Activated CD8-positive, alpha-beta memory T cell treated with anti-CD3 and anti-CD28 coated beads for 1 hour (primary cell): ENCODE measurements at places on chromosomes 4 and X.

DNA sequence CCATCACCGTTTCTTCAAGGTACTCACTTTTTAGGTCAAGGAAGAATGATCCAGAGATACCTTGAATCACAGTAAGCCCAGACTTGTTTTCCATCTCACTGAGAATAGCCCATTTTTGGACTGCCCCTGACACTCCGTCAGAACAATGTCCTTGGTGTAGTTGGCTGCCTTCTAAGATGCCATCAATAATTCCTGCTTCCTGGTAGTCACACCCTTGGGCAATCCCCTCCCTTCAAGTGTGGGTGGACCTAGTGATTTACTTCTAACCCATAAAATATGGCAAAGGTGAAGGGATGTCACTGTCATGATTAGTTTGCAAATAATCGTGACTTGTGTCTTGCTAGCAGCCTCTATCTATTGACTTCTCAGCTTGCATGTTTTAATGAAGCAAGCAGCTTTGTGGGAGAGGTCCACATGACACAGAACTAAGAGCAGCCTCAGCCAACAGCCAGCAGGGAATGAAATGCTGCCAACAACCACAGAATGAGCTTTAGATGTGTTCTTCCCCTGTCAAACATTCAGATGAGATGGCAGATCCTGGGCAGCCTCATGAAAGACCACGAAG lies 20.0 kb upstream of the KLHL34 start:
- DNase-seq, result no peak

DNA sequence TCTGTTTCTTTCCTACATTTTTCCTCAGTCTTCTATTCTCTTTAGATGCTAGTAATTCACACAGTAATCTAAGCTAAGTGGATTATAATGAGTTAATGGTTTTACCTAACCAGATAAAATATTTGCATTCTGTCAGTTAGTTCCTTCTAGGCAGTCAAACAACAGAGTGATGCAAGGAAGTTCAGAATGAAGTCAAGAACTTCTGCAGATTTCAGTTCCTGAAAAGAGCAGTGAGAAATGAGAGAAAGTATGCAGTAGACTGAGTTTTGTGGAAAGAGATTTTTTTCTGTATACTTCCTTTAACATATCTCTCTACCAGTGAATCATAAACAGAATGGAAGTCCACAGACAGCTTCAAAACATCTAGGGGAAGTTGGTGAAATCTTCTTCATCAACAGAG lies 774.0 kb upstream of the POU3F4 start:
- no peak for DNase-seq

- no peak for DNase-seq
These were observed 53.8 kb upstream of the HGFAC start for GRCh38 chr4:3387943-3388361.

- no peak for DNase-seq
These were observed 2.3 kb downstream of the S100P start for GRCh38 chr4:6695660-6696610.

DNA sequence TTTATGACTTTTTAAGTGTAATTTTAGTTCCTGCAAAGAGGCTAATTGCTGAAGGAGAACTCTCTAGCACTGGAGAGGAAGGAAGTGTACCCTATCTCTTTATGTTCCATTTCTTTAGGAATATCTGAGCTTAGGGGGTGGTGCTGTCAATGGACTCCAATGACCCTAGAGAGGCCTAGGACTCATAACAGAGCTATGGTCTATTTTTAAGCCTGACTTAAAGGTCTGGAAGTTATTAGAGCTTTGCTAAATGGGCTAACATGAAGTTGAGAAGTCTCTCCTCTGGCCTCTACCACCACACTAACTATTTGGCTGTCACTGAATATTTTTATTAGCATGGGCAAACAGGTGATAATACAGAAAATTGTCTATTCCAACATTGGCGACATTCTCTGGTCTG lies 152.2 kb downstream of the SPATA18 start:
- no peak for DNase-seq

- no peak for DNase-seq
These were observed 56.6 kb downstream of the TMEM131L start for GRCh38 chr4:153522802-153523094.

DNA sequence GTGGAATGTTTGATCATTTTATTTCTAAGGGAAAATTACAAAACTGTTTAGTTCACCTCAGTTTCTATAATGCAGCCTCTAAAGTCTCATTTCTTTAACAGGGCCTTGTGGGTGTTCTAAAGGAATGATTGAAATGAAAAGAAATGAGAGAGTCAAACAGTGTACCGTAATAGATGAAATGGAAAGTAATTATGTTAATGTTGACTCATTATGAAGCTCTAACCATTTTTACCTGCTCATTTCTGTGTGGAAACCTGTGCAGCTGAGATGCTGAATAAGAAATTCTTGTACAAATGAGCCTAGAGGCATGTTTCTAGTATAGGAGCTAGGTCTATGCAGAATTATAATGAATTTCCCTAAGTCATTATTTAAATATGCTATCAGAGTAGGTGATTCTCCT lies 45.2 kb upstream of the RPA4 start:
- no peak for DNase-seq

DNA sequence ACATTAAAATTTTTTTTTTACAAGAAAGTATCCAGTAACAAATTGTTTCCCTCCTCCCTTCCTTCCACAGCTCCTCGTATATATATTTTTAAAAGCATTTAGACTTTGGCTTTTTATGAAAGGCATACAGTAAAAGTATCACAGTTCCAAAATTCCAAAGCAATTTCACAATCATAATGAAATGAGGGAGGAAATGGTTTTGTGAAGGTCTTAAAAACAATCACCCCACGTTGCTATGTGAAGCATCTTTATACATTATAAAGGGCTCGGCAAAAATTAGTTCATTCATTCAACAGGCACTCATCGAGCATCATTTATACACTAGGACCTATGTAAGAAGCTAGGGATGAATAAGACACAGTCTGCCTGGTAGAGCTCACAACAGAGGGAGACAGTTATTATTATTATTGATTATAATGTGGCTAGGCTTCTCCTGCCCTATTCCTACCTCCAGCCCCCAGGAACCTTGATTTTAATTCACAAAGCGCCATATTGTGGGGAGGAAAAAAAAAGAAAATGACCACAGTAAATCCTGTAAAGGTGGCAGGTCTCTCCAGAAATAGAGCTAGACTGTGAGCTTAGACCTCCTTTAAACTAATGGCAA lies 239.9 kb downstream of the MAML3 start:
- DNase-seq, result no peak

GRCh38 chrX:20461576-20461975 lies 194.9 kb upstream of the RPS6KA3 start:
- no peak for DNase-seq

- no peak for DNase-seq
These were observed 89.8 kb downstream of the FBXO8 start for GRCh38 chr4:174193438-174194374.

DNA sequence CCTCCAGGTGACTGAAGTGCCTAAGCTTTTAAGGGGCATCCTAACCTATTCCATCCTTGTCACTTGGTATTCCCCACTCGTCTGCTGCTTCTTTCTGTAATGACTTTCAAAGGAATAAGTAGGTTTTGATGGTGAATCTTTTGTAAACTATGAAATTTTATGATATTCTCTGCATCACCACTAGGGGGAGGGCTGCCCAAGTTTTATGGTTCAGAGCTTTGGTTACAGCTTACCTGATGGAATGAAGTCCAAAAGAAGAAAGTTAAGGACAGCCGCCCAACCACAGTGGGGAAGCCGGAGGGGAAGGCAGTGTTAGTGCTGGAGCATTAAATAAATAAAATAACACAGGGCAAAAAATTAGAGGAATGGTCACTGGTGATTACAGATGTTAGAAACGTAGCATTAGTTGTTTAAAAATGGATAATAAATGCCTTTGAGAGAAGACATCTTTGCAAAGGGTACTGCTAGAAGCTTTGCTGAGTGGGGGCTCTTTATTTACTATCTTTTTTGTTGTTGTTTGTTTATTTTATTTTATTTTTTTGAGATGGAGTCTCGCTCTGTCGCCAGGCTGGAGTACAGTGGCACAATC lies 204.9 kb downstream of the GBA3 start:
- DNase-seq, result no peak

GRCh38 chr4:39104255-39104654 lies 42.2 kb downstream of the KLHL5 start:
- DNase-seq, result no peak

DNA sequence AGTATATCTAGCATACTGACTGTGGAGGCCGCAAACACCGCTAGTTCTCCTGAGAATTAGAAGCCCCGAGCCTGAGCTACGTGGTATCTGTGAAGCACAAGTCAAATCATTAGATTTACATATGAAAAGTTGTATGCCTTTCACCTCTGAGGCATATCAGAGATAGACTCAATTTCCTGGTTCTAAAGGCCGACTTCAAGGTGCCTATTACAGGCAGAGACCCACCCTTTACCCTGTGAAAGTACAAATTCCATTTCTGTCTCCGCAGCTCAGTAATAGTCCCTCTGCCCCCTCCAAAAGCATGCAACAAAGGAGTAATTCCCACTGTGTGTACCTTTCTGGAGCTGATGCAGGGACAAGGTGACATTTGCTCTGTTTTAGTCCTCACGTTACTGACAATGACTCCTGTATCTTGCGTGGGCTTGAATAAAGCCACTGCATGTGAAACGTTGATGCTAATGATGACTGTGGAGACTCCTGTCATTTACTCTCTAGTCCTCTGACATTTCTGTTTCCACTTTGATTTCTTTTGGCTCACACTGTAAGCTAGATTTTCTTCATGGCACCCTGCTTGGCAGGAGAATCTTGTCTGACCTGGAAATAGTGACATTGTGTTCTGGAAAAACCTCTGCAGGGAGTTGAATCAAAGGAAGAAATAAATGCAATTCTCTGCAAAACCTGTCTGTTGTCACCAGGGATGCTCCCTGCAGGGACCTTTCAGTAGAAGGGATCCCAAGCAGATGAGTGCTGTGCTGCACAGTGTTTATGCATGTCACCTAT lies 273.2 kb upstream of the EMCN start:
- no peak for DNase-seq

- no peak for DNase-seq
These were observed 20.9 kb downstream of the HNRNPD start for GRCh38 chr4:82352825-82353366.

DNA sequence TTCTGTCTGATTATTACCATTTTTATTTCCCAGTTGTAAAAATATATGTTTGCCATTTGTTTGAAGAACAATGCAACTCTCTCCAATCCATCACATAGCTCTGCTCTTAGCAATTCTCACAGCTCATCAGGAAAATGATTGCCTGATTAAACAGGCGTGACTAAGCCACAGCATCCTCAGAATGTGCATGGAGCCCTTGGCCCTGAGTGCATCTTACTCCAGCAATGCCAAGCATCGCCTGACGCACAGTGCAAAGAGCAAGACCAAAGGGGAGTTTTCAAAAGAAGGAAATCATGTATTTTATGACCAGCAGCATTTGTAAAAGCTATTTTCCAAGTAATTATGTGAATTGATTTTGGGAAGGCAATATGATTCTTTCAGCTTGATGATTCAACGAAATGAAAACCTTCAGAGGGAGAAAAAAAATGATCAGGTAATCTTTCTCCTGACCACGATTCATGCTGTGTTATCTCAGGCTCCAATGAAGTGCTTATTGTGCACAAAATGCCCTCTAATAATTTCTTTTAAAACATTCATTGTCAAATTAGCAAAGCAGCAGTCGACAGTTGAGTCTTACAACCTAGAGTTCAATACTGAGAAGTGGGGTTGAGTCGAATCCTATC lies 138.0 kb upstream of the FAM9B start:
- DNase-seq, result no peak

DNA sequence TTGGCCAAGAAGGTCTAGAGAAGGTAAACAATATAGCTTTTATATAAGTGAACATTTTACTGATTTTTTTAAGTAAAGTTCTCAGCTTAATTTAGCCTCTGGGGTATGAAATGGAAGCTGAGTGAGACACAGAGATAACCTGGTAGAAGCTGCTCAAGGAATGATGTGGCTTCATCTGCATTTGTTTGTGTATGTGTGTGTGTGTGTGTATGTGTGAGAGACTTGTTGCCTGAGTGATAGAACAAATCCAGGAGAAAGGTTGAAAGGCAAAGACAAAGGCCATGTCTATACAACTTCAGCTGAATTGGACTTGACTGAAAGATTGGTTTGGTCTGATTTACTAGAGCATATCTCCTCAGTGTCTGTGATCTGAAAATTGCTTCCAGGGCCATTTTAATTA lies 63.6 kb downstream of the PCDH7 start:
- no peak for DNase-seq

GRCh38 chr4:77232653-77233052 lies 75.6 kb downstream of the CCNG2 start:
- DNase-seq, result no peak

- no peak for DNase-seq
These were observed 43.9 kb upstream of the FAM9A start for GRCh38 chrX:8845060-8845459.

GRCh38 chr4:26343038-26343398 lies 22.2 kb downstream of the RBPJ start:
- DNase-seq, result no peak

GRCh38 chr4:100082852-100083251 lies 107.4 kb downstream of the DDIT4L start:
- DNase-seq, result no peak

DNA sequence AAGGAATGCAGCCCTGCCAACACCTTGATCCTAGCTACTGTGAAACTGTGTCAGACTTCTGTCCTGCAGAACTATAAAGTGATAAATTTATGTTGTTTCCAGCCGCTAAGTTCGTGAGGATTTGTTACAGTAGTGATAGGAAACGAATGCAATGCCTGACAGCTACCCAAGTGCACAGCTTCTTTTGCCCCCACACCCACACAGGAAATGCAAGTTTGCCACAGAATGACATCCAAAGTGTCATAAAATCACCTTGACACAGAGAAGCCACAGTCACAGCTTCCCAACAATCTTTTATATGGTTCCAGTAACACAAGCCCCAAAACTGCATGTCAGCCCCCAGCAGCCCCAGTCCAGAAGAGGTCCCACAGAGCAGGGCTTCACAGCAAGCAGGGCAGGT lies 216.9 kb upstream of the S100G start:
- DNase-seq, result no peak

- no peak for DNase-seq
These were observed 249.7 kb upstream of the TET2 start for GRCh38 chr4:104896660-104897645.

- DNase-seq, result no peak
These were observed 2106.0 kb downstream of the PCDH7 start for GRCh38 chr4:32826169-32826568.

DNA sequence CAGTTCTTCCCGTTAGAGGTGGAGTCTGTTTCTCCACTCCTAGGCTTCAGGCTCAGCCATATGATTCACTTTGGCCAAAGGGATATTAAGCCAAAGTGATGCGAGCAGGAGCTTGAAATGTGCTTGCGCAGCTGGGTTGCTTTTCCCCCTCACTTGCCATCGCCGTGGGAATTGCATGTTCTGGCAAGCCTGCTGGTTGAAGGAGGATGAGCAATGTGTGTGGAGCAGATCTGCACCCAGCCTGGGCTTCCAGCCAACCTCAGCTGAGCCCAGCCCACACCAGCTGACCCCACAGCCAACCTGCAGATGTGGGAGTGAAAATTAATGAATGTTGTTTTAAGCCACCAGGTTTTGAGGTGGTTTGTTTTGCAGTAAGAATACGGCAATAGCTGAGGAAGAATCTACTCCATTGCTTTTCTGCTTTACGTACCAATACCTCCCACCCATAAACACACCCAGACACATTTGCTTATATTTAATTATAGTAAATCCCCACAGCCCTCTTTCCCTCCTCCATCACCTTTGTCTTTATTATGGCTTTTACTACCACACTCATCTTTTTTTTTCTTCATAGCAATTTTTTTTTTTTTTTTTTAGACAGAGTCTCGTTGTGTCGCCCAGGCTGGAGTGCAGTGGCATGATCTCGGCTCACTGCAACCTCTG lies 132.8 kb upstream of the FUNDC1 start:
- DNase-seq, result no peak
